Left cardiac atrium (tissue), 4 donors: ENCODE measurements at places on chromosomes 5 and 9. TPM values are rescaled to one million over a fixed set of nuclear protein-coding genes. Genes with fewer than 3 reads are reported as not detected.

CKMT2 gene
- 742 TPM for total RNA-seq

VCAN gene
- 195 TPM for total RNA-seq

SAPCD2 gene
- total RNA-seq, result 0.44 TPM

GRIN1 gene
- not detected for total RNA-seq

FOCAD gene
- 28.8 TPM for total RNA-seq

SLC6A7 gene
- not detected for total RNA-seq

FABP6 gene
- 0.68 TPM for total RNA-seq

ADGRV1 gene
- total RNA-seq, result 0.60 TPM

DNAH5 gene
- total RNA-seq, result 0.34 TPM

GPR151 gene
- total RNA-seq, result not detected

RNF208 gene
- 18.1 TPM for total RNA-seq

NSUN2 gene
- 23.2 TPM for total RNA-seq

KLF9 gene
- 78.9 TPM for total RNA-seq
